Activated CD8-positive, alpha-beta T cell treated with anti-CD3 and anti-CD28 coated beads, Interleukin-2, amount 10 ng/mL, durations not matched to agents 7 days and 5 days (primary cell): ENCODE measurements at places on chromosomes 1 and 21.
A peak's percentile ranks its signal among the peaks of the same experiment; 100 is the strongest.

DNA sequence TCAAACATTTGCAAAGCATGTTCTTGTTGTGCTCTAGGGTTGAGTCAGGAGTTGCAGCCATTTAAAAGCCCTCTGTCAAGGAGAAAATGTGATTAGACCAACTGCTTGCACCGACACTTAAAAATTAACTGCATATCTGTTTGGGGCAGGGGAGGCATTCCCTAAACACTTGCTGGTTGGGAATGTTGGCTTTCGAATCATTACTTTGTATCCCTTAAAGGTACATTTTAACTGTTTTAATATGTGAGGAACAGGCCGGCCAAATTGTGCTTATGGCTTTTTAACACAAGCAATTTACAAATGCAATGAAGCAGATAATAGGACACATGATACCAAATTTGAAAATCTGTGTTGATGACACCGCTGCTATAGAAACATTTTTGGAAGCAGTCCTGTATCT is 159.1 kb downstream of the LHX8 start:
- no peak for DNase-seq

GRCh38 chr1:6234502-6235295 is 1.1 kb downstream of the ICMT start:
- no peak for DNase-seq

GRCh38 chr1:25971066-25971810 is 26.6 kb downstream of the PAFAH2 start:
- DNase-seq: peak; percentile 26

DNA sequence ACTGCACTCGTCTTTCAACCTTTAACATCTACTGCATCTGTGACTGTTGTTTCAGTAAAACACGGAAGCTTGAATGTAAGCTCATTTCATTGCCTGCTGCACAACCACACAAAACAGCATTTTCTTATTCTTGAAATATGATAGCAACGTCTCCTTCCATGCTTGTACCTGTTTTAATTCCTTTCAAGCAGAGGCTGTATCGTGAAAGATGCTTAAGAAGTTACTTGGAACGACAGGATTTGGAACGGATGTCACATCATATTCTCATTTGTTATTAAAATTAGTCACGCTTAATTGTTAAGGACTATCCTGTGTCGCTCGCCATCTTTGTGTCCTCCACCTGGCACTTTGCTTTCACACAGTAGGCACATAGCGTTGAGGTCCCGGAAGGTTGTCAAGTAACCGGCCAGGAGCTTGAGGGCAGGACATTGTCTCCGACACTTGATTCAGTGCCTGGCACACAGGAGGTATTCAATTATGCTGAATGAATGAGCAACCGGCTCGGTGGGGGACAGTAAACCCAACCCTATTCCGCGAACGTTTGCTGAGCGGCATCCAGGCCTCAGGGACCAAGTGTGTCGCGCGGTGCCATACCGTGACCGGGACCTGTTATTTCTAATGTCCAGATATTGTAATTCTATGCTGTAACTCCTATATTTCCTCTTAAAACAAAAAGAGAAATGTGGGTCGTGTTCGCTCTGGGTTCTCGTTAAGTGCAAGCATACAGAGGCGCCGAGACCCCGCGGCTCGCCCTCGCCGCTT is 499 bp upstream of the SH3GLB1 start:
- DNase-seq: peak; percentile 66

- DNase-seq: peak; percentile 54
Measured at GRCh38 chr1:26733982-26734381, 38.2 kb downstream of the ARID1A start.

- no peak for DNase-seq
Measured at GRCh38 chr1:233614743-233615521, 1.0 kb downstream of the KCNK1 start.
